ENCODE measurements at places on chromosomes 4 and X.

GRCh38 chrX:13223868-13224567, 95.8 kb downstream of the ATXN3L start:
- DNase-seq = no peak

GRCh38 chr4:53497487-53498244, 93.6 kb downstream of the LNX1 start:
- DNase-seq = no peak

- no peak for DNase-seq
Observed at GRCh38 chr4:288891-289290, 16.4 kb downstream of the ZNF732 start.

GRCh38 chrX:37672563-37672962, 13.0 kb upstream of the XK start:
- no peak for DNase-seq

- DNase-seq = no peak
Observed at GRCh38 chr4:5722328-5722727, 11.3 kb downstream of the EVC start.

DNA sequence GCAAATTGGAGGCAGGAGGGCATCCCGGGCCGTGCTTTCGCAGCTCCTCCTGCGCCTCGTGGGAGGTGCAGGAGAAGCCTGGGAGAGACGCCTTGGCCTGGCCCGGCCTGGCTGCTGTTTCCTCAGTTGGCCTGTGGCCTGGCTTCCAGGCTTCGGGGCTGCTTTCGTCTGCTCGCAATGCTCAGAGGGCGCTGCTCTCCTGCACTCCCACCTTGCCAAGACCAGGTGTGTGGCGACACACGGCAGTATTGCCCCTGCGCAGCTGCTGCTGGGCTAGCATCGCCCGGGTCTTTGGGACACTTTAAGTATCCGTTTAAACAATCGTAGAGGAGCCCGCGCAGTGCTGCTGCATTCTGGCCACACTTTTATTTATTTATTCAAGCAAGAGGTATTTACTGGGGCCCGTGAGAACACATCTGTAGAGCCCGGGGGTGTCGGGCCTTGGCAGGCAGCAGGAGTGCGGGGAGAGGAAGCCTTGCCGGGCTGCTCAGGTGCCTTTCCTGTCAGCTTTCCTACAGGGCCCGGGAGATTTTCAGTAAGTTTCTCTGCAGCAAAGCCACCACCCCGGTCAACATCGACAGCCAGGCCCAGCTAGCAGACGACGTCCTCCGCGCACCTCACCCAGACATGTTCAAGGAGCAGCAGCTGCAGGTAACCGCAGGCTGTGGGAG, 26.2 kb upstream of the HGFAC start:
- DNase-seq = no peak

- no peak for DNase-seq
Observed at GRCh38 chr4:123200051-123200940, 196.3 kb upstream of the SPRY1 start.

DNA sequence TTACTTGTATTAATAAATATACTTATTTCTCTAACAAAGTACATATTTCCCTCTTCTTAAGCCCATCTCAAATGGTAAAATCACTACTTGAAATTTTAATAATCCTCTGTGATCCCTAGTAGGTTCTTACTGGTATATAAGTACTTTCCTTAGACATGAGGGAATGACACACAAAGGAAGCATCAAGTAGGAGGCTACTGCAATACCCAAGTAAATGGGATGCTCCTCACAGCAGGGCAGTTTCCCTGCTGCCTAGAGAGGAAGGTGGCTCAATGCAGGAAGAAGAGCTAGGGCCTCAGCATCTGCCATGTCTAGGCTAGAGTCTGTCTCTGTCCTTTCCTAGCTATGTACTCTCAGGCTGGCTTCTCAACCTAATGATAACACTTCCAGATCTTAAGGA, 122.1 kb upstream of the DIPK2B start:
- no peak for DNase-seq

DNA sequence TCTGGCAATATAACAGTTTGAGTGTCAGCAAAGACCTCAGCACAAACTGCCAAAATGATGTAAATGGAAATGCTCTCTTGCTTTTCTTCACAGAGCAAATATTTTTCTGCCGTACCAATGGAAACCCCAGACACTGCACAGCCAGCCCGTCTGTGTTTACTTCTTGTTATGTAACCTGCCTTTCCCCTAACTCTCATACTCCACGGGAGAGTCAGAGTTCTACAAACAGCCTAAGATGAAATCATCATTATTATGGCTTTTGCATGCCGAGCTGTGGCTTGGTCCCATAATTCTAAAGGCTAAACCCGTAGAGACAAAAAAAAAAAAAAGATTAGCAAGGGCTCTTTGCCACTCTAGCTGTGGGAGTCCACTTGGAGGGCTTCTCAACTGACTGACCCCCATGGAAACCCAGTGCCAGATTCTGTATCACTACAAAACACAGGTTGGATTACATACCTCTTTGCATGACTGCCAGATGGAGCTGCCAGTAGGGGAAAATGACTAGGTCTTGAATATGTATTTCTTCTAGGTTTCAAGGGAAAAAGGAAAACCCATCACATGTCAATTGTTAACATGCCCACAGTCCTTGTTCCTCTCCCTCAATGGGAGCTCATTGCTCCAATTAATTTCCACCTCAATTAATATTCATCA, 197.2 kb upstream of the CNKSR2 start:
- DNase-seq = no peak

DNA sequence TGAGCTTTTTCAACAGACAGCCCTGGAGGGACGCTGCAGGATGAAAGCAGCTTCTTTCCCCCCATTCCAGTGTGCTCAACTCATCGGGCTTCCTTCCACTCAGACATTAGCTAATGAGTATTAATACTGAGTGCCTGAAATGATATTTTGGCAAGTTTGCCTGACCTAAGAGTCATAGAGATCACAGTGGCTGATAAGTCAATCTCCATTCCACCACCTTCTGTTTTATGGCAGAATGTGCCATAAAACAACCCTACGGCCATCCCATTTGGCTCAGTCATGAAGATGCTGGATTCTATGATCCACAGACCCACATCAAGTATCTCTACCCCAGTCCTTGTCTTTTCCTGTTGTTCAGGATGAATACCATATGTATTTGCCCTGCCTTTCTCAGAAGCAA, 48.3 kb upstream of the MAB21L2 start:
- no peak for DNase-seq

- DNase-seq = no peak
Observed at GRCh38 chr4:172992648-172993378, 175.8 kb upstream of the GALNT7 start.

- no peak for DNase-seq
Observed at GRCh38 chrX:12329476-12329875, 191.2 kb downstream of the FRMPD4 start.

- no peak for DNase-seq
Observed at GRCh38 chrX:103688946-103689345, 2.4 kb upstream of the MORF4L2 start.

GRCh38 chr4:78951862-78952472, 12.7 kb upstream of the PAQR3 start:
- DNase-seq = no peak

GRCh38 chr4:128649575-128650205, 159.8 kb upstream of the JADE1 start:
- no peak for DNase-seq

GRCh38 chr4:92646826-92647225, 343.1 kb downstream of the GRID2 start:
- no peak for DNase-seq

DNA sequence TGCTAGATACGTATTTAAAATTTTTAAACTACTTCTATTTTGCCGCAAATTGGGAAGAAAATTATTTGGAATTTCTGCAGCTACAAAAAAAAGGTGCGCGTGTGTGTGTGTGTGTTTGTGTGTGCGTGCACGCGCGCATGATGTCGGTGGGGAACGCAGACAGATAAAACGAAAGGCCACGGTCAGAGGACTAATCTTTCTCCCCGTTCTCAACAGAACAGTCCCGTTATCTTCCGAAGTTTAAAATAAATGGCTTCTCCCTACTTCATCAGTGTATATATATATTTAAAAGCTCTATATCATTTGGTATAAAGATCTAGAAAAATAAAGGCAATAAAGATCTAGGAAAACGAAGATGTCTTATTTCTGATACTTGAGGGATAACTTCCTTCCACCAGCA, 1.5 kb downstream of the MGARP start:
- no peak for DNase-seq

- DNase-seq = no peak
Observed at GRCh38 chr4:123305736-123306135, 90.9 kb upstream of the SPRY1 start.

- DNase-seq = peak; percentile 33
Observed at GRCh38 chr4:147994491-147995385, 262.9 kb downstream of the ARHGAP10 start.

GRCh38 chr4:116982656-116983055, 102.7 kb downstream of the TRAM1L1 start:
- DNase-seq = no peak

- no peak for DNase-seq
Observed at GRCh38 chrX:39645178-39645895, 452.4 kb downstream of the BCOR start.
